CD4-positive, alpha-beta T cell treated with Interleukin-15 for 1 hour (primary cell): ENCODE measurements at places on chromosomes 11 and 22.

- DNase-seq: peak; percentile 54
These were observed 102.7 kb downstream of the BRD1 start for GRCh38 chr22:49724893-49725489.

DNA sequence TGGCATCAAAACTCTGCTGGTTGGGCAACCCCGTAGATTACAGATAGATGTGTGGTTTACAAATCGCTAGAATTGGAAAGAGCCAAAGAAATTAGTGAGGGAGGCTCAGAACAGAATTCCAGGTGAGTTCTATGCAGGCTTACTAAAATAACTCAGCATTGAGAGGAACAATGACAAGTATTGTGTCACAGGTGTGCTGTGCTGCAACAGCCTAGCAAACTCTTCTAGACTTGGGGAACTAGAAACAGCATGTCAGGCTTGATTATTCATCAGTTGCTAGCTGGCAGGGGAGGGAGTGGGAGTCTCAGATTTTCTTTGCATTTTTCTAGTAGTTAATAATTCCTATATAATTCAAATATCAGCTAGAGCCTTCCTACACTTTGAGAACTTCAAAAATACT is 26.3 kb upstream of the RASD2 start:
- DNase-seq: no peak

DNA sequence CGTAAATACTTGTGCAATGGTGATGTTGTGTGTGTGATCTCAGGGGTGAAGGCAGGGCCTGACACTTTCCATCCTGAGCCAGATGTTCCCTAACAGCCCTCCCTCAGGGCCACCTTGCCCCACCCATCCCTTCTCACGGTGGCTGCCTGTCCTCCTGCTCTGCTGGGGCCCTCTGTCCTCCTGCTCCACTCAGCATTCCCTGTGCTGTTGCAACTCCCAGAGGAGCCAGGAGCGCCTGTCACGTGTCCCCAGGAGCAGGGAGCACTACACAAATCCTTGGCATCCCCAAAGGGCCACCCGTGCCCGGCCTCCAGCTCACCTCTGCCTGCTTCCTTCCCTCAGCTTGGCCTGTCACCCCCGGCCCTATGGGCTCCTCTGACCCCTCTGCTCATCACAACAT is 10.2 kb upstream of the CSNK1E start:
- DNase-seq: no peak

DNA sequence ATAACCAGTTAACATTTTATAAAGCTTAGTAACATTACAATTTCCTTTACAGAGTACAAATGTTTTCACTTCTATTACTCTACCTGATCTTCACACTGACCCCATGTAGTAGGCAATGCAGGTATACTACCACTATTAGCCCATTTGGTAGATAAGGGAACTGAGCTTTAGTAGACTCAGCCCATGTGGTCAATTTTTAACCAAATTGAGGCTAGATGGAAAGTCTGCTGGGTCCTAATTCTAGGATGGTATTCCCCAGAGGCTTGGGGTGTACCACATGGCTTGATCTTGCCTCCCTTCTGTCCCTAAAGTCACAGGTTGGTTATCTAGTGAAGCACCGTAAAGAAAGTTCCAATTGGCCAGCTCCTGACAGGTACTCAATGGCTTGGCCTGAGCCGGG is 48.2 kb downstream of the NRXN2 start:
- DNase-seq: no peak

DNA sequence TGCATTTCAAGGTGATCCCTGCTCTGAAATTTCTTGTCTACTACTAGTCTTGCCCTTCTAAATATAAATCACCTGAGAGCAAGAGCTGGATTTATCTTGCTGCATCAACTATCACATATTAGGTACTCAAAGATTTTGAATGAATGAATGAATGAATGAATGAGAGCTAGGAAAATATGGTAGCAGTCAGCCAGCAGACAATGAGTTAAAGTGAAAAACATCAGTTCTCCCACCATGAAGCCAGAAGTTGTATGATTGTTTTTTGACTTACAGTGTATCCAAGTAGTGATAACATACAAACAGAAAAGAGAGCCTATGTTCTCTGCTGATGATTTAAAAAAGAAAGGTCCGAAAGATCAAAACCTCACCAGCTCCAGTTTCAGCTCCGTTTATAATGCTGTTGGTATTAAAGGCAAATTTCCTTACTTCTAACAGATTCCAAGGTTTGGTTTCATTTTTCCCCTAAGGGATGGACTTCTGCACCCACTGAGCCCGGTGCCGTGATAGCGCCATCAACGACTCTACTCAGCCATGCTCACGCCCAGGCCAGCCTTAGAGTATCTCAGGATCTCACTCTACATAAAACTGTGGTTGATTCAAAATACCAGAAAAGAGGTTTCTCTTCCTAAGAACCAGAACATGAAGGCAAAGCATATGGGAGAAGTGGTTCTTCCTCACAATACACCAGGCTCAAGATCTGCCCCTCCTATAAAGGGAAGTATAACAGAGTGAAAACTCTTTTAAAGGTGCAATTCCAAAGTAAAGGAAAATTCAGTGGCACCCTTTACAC is 92.0 kb downstream of the SGSM3 start:
- DNase-seq: no peak

DNA sequence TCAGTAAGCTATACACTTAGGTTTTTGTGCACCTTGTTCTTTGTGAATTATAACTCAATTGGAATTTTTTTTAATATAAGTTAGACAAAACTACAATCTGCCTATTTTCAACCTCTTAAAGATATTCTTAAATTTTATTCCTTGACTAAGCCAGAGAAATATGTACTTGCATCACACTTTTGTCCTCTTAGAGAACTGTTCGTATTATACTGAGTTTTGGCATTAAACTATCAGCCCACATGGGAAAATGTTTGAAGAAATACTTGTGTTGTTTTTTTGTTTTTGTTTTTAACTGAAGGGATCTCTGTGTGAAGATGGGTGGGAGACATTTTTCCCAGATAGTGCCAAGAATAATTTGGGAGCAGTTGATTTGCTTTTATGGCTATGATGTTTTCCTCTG is 25.3 kb downstream of the CEP295 start:
- no peak for DNase-seq

DNA sequence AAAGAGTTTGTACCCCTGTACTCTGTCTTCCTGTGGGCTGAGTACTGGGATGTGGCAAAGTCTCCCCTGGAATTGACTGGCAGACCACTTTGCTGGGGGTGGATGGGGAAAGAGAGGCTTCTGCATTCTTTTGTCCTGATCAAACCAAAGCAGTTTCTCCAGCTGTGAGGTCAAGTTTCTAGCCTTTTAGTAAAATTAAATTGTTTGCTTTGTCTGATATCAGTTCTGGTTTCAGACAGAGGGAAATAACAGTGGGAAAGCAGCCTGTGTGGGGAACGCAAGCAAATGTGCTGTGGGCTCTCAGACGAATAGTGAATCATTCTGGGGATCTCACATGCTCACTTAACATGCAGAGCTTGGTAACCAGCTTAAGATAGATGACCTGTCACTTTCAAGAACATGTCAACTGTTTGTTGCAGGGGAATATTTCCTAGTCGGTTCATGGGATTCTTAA is 151.6 kb downstream of the FAT3 start:
- DNase-seq: no peak

GRCh38 chr11:112856133-112856532 is 105.1 kb upstream of the NCAM1 start:
- DNase-seq: no peak

DNA sequence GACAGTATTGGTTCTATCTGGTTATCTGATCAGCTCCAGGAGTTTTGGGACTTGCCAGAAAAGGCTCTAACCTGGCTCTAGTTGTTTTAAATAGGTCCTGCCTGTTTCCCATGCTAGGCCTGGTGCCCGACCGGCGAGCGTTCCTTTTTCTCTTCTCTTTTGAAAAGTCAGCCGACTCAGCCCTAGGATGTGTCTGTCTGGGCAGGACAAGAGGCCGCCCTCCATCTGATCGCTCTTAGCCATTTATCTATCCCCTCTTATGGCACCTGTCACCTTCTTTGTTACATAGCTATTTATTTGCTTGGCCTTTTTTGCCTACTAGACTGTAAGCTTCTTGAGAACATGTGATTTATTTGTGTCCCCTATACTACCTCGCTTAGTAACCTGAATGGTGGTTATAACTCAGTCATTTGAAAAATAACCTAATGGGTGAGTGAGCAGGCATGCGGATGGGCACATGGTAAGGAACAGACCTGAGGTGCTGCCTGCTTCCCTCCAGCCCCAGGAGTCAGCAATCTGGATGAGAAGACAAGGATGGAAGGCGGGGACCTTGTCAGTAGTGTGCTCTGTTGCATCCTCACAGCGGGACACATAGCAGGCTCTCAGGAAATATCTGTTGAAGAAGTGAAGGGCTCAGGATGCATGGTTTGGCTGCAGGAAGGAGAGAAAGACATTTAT is 108.4 kb downstream of the ZBTB16 start:
- no peak for DNase-seq

- DNase-seq: no peak
These were observed 22.5 kb upstream of the WNT7B start for GRCh38 chr22:45999379-45999971.

DNA sequence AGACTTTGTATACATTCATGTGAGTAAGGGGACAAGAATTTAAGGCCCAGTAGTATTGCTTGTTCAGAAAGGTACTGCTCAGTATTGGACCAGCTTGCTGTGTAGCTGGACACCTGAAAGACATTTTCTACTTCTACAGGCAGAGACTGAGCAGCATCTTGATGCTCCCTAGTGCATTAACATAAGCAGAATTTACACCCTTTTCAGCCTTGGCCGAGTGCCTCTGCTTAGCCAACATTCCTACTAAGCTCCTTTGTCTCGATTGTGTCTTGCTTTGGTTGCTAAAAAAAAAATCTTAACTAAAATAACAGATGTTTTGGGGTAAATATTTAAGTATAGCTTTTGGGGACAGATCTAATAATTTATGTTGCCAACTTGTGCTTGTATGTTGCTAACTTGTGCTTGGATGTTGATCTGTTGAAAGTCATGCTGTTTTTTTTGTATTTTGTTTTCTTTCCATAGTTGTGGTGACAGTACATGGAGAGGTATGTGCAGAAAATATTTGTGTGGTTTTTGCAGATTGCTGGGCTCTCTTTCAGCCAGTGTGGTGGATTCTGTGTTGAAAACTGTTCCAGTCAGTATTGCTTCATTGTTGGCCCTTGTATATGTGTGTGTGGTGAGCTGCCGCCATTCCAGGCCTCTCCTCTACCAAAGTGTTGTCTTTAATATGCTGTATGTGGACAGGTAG is 3.7 kb downstream of the PTS start:
- DNase-seq: no peak

- peak; percentile 42 for DNase-seq
These were observed 728 bp downstream of the RPL3 start for GRCh38 chr22:39318507-39319283.

GRCh38 chr11:120057028-120057330 is 80.9 kb downstream of the TRIM29 start:
- DNase-seq: no peak

DNA sequence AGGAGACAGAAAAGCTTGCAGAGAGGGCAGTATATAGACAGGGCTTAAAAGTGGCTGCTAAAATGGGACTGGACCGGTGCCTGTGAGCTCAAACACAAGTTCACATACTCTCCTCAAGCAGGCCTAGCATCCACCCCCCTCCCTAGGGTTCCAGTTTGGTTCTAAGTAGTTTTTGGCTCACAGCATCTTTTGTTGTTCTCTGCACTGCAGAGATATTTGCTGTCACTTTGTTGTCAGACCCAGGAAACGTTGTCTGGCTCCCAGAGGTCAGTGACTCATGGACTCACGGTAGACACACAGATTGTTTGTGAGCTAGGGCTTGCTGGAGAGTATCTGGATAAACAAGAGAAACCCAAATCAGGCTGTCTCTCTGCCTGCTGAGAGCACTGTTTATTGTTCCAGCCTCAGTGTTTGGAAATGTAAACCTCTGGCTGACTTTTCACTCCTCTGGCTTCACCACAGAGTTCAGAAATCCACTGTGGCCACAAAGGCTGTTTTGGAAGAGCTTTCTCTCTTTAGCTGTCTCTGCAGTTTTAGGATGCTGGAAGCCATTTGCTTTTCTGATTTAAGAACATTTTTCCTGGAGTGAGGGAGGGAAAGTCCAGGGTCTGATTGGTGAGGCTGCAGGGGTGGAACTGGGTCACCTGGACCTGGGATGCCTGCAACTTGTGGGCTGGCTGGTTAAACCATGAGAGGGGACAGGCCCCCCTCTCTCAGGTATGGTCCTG is 303.7 kb upstream of the PLET1 start:
- DNase-seq: no peak
